ENCODE measurements at places on chromosomes 3 and 15.

DNA sequence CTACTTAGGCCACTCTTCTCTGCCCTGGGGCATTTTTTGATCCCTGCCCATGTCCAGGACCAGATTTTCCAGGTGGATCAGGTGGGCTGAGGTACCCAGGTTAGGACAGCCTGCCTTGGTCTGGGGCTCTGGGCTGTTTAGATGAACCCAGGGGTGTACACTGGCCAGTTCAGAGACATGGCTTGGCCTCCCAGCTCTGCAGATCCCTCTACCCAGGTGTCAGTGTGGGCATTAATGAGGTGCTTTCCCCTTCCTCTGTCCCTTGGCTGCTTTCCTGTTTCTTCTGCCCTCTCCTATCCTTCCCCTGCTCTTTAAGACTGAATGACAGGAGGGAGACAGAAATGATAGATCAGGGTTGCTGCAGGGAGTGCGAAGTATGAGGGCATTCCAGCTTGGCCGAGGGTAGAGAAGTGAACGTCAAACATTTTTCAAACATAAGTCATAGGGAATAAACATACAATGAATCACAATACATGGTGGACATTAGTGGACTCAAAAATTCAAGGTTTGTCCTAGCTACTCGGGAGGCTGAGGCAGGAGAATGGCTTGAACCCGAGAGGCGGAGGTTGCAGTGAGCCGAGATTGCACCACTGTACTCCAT, 30.5 kb downstream of the RTP1 start:
- no peak for DNase-seq

- no peak for DNase-seq
Measured at GRCh38 chr3:186670155-186670554, 4.3 kb downstream of the HRG start.

DNA sequence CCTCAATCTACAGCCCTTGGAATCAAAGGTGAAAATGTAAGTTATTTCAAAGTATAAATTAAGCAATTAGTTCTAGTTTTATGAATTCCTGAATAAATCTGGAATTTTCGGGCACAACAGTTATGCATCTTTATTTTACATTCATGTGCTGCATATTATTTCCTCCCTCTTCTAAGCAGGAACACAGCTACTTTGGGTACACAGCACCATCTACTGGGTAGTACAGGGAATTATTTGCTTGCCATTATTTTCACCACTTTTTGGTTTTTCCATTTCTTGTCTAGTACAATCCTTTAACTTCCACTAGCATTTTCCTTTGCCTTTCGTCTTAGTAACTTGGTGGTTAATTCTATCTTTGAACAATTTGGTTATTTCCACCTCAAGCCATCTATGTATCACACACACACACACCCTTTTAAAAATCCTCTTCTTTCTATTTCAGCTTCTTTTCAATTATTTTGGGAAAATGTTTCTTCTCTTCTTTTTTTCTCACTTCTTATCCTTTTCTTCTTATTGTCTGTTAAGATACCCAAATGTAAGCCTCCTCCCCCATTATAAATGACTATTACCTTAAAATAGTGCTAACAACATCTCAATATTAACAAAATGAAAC, 451.0 kb downstream of the MFSD1 start:
- no peak for DNase-seq

DNA sequence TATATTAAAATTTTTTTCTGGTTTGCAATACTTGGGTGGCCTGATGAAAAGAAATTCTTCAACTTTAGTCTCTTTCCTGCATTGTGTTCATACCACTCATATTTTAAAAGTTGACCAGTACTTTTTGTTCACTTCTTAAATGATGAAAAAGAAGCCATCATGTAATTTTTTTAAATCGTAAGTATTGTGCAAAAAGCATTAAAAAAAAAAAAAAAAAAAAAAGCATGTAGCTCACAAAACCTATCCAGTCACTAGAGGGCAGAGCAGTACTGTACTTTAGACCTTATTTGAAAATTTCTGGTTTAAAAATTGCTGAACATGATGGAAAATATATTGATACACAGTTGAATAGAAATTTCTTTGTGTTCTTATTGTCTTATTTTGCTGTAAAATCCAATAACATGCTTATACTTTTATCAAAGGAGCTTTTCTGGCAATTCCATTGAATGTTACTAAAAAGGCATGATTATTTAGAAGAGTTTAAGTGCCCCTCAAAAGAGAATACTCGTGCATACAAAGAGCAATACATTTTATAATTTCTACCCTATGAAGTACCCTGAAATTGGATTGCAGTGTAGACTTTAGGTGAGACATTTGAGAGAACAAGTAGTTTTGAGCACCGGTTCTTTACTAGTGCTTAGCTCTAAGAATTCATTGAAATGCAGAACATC, 137.7 kb downstream of the BBX start:
- DNase-seq: no peak

- DNase-seq: no peak
Measured at GRCh38 chr3:27326629-27327545, 42.3 kb downstream of the NEK10 start.

DNA sequence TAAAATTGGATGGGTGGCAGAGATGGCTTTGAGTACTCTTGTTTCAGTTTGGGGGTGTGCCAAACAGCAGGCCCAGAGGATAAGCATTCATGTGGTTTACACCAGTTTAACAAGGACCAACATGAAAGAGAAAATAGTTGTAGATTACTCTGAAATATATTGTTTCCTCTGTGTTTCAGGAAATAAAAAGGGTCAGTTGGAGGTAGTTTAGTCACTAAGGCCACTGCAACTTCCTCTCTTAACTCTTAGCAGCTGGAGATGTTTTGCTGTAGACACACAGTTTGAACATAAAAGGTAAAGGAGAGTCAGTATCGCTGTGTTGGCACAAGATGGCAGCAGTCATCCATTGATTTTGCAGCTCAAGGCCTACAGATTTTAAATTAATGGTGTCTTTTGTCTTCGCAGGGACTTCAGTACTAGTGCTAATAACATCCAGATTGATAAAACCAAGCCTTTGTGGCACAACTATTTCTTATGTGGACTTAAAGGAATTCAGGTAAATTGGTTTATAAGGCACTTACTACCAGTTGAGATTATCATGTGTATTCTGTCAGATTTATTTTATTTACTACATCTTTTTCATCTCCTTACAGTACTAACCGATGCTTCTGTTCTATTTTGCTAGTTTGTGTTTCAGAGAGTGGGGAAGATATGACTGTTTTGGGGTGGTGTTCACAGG, 65.5 kb downstream of the GALK2 start:
- DNase-seq: peak; percentile 10

DNA sequence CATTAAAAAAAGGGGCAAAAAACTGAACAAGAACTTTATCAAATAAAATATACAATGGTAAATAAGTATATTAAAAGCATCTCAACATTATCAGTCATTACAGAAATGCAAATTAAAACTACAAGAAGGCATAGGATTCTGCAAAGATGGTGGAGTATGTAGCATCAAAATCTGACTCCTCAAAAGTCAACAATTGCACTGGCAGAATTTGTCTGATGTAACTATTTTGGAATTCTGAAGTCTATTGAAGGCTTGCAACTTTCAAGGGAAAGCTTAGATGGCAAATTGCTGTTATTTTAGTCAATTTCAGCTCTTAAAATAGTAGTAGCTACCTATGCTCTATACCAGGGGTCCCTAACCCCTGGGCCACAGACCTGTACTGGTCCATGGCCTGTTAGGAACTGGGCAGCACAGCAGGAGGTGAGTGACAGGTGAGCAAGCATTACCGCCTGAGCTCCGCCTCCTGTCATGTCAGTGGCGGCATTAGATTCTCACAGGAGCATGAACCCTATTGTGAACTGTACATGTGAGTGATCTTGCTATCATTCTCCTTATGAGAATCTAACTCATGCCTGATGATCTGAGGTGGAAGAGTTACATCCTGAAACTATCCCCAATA, 107.6 kb downstream of the TGFBR2 start:
- no peak for DNase-seq

All from activated CD4-positive, alpha-beta T cell treated with anti-CD3 and anti-CD28 coated beads, Interleukin-2, amount 50 U/mL, for 48 hours (primary cell).